A549 treated with Hydrocortisone at 1 μM for 4 hours (cell line): ENCODE measurements at places on chromosomes 4 and X. TPM values are rescaled to one million over a fixed set of nuclear protein-coding genes. Genes with fewer than 3 reads are reported as not detected.

DNAAF6 gene
- total RNA-seq = not detected in 5 replicates

RPL39 gene
- total RNA-seq = 3,501 to 4,126 TPM (median 3,665 TPM) in 5 replicates

DCAF8L2 gene
- not detected in 5 replicates for total RNA-seq

CLCN4 gene
- 3.6 to 5.9 TPM (median 4.3 TPM) in 5 replicates for total RNA-seq

MXRA5 gene
- not detected in 5 replicates for total RNA-seq

JADE3 gene
- 10.3 to 16.5 TPM (median 12.3 TPM) in 5 replicates for total RNA-seq

NHSL2 gene
- total RNA-seq = 0.22 to 0.33 TPM (median 0.29 TPM) in 5 replicates

PLAC8 gene
- 0.46 to 1.2 TPM (median 1.1 TPM) in 5 replicates for total RNA-seq

UGT2A1 gene
- not detected in 5 replicates for total RNA-seq

UCP1 gene
- total RNA-seq = not detected in 5 replicates

CT45A1 gene
- total RNA-seq = not detected in 5 replicates

CENPVL1 gene
- total RNA-seq = not detected in 5 replicates
